ENCODE measurements at places on chromosomes 2 and 18.

GRCh38 chr2:21757805-21758430, 634.1 kb downstream of the TDRD15 start:
- DNase-seq, result no peak

- DNase-seq, result no peak
Measured at GRCh38 chr2:134609924-134610513, 108.8 kb downstream of the TMEM163 start.

DNA sequence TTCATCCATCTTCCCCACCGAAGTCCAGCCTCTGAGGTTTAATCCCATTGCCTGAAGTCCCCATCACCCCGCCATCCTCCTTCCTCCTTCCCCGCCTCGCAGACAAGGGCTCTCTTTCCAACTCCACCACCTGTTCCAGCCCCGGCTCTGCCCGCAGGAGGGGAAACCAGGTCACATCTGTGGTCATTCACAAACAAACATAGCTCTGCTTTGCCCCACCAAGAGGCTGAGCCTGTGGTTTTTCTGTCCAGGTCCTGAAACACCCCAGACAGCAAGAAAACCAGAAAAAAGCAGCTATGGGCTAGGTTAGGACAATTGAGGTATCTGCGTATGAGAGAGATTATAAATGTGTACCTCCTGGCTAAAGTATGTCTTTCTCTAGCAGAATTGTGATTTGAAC, 144.7 kb downstream of the GLI2 start:
- DNase-seq, result no peak

DNA sequence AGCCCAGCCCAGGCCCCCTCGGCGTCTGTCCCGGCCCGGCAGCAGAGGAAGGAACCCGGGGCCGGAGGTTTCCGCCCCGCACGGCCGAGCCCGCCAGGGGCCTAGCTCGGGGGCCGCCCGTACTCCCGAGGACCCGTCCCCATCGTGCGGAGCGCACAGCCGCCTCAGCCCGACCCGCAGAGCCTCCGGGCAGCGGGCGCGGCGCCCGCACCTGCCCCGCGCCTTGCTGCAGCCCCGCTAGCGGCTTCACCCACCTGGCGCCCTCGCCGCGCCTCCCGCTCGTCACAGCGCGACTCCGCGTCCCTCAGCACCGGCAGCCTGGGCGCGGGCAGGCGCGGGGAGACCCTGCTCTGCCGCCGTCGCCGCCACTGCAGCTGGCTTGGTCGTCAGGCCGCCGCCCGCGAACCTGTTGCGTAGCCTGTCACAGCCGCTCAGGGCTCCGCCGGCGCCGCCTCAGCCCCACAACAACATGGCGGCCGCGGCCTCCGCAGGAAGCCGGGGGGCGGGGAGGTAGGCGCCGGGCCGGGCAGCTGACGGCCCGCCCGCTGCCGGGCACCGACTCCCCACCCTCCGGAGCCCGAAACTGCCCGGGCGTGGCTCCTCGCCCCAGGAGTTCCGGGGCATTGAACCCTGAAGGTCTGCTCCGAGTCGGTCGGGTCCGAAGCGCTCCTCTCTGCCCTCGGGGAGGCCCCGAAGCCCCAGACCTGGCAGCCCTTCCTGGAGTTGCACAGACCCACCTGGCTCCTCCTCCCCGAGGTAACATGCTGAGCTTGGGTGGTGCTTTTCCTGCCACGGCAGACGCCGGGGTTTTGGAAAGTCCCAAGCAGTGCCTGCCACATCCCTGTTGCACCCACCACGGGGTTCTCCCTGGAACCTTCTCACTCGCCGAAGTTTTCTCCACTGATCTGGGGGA, at the start of gene ITSN2:
Gene ITSN2, minus strand, starts transcription at position 487 of the 913 bp plus-strand sequence. CDS start 32,454 bp downstream, outside the sequence.
- DNase-seq, result peak; percentile 72

- no peak for DNase-seq
Measured at GRCh38 chr2:169012812-169013627, 18.1 kb downstream of the ABCB11 start.

DNA sequence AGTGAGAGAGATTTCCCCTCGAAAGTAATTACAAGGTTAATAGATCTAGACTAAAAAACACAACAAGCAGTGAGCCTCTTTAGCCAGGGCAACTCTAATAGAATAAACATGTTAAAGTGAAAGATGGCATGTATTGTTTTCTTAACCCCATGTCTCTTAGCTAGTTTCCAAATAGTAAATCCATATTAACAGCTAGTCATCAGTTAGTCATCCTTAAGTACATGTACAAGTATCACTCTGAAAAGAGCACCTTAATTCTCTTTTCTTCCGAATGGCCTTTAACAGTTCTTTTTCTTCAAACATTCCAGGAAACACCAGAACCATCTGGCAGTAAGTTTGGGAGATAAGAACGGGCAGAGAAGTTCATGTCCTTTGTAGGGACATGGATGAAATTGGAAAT, 1480.0 kb downstream of the LRP1B start:
- no peak for DNase-seq

GRCh38 chr2:54720563-54720962, 2.9 kb upstream of the EML6 start:
- DNase-seq, result no peak

DNA sequence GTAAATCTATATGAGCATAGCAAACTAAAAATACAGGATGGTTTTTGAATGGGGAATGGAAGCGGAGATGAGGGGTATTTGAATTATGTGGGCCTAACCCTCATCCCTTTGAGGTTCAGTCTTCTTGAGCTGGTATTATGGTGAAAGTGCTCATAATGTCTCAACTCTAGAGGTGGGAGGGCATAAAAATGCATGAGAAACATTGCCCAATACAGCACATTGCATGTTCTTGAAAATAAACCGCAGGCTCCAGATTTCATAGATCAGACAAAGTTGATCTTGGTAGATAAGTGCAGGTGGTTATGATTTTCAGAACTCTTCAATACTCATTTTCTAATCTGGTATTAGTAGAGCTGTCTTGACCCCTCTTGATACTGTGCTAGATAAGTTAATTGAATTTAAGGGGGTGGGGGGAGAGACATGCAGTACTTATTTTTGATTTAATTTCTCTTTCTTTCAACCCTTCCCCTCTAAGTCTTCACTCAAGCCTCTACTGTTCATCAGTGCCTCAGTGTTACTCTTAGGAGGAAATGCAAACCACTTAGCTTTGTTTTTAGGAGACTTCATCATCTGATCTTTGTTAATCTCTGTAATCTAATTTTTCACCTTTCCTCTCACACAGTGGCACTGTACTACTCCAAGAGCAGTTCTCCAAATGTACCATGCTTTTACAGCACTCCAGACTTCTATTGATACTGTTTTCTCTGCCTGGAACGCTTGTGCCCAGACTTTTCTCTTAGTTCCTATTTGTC, 22.2 kb downstream of the XRCC5 start:
- DNase-seq, result no peak

DNA sequence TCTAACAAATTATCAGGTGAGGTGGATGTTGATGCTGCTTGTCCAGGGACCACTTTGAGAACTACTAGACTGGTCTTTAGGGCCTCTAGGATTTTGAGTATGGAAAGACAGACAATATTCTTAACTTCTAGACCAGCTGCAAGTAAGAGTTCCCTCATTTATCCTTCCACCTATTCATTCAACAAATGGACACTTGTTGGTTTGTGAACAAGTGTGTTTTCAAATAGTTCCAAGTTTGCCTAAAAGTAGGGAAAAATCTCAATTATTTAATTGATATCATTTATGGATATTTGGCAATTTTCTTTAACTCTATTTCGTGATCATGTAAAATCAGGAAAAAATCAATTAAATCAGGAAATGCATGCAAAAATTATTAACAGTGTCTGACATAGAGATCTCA, 245.4 kb downstream of the NCKAP5 start:
- DNase-seq, result no peak

GRCh38 chr18:2400701-2401196, 170.6 kb downstream of the METTL4 start:
- DNase-seq, result no peak

- DNase-seq, result peak; percentile 3
Measured at GRCh38 chr2:205776139-205776538, 93.8 kb downstream of the NRP2 start.

- DNase-seq, result no peak
Measured at GRCh38 chr18:46406539-46406932, 250.5 kb downstream of the LOXHD1 start.

DNA sequence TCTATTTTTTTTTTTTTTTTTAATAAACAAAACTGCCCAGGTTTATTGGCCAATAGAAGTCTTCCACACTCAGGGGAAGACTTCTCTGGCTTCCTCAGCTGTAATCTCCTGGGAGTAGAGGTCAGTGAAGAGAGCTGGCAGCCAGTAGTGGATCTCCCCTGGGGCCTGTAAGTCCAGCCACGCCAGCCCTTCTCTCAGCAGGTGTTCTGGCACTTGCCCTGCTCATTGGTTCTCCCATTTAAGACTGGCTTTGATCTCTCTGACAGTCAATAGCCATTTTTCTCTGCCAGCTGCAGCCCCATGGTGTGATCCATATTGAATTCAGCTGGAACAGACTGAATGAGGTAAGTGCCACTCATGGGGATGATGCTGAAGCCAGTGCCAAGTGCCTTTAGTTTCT, 170.6 kb upstream of the SPHKAP start:
- no peak for DNase-seq

DNA sequence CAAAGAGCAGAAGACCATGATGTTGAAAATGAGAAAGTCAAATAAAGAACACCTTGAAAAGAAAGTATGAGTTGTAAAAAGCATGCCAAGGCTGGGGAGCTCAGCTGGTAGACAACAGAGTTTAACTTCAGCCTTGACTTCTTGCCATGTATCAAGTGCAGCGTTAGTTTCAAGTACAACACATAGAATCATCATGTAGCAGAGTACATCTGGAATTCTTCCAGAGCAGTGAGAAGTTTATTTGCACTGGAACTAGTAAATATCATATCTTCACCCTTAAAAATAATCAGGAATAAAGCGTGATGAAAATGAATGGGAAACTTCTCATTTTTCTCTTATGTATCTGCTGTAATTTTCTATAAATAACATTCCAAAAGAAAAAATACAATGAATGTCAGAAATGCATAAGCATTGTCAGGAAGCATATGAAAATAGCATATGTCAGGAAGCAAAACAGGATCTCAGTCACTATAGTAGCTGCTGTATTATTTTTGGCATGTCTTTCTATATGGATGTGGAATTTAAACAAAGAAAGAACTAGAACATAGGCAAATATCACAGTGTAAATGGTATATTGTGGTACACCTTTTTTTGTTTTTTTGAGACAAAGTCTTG, 10.1 kb upstream of the SULT1C4 start:
- DNase-seq, result no peak

DNA sequence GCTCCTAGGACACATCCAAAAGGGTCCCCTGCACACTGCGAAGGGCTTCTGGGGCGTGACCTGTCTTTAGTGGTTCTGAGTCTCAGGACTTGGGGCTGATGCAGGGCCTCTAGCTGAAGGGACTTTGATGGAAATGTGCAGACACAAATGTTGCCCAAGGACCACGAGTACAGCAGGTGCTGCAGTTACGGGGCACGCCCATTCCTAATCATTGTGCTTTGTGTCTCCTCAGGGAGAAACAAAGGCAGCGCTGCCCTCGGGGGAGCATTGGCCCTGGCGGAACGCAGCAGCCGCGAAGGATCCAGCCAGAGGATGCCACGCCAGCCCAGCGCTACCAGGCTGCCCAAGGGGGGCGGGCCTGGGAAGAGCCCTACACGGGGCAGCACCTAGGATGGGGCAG, 8.0 kb downstream of the TUBA3E start:
- no peak for DNase-seq

DNA sequence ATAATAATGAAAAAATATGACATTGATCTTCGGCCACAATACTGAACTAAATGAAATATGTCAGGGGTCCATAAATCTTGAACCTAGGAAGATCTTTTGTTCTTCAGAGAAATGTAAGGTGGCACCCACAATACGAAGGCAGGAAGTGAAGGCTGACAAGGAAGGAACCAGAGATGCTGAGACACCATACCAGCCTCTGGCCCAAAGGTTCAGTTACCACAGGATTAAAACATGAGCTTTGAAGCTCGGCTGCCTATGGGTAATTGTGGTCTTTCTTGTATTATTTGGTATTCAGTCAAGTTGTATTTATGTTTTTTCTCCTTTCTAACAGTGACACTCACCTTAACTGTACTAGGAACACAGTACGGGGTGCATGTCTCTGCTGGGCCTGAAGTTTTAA, 448.8 kb upstream of the SETBP1 start:
- no peak for DNase-seq

DNA sequence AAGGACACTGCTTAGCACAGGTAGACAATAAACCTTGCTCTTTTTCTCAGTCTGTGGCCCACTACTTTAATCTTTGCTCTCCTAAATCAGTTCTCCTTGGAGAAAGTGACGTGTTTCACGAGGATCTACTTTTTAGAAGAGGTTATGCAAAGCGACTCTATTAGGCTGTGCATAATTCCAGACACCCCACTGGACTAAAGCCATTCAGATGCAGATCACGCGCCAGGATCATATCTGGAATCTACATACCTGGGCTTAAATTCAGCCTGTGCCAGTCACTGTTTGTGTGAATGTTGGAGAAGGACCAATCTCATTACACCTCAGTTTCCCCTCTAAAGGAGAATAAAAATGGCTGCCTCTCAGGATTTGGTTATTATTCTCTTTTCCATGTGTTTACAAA, 413.0 kb upstream of the MYT1L start:
- DNase-seq, result no peak

DNA sequence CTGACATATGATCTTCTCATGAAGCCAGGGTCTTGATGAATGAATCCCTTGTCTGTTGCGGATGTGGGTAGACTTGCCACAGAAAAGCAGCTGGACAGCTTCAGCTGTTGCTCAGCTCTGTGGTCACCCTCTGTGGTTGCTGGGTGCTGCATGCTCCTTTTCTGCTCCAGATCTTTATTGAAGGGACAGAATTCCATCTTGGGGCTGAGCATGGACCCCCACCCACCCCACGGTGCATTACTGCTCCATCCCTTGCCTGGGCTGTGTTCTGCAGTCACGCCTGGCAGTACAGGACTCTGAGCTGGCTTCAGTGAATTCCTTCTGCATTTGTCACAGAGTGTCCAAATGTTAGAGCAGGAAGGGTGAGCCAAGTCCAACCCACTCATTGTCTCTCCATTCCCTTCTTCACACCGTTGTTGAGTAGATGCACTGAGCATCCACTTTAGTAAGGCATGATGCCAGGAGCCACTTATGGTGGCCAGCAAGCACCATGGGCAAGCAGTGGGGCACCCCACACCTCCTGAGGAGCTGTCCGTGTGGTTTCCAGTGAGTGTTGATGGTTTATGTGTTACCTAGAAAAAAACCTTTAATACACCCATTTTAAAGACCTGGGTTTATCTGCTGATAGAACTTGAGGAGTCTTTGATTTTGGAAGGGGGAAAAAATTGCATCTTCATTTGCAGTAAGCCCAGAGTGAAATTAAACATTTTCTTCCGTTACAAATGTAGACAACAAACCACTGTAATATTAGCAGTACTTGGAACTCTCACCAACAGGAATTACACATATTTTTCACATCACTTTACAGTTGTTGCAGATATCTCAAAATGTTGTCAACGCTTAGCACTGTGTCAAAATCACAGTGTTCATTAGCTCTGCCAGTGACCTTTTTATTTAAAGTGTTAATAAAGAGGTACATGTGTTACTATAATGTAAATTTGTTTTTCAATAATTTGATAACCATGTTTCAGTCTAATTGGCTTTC, 14.7 kb upstream of the ITGB6 start:
- DNase-seq, result no peak

- DNase-seq, result no peak
Measured at GRCh38 chr2:108034843-108035242, 48.5 kb downstream of the SLC5A7 start.

- peak; percentile 62 for DNase-seq
Measured at GRCh38 chr2:106104332-106105062, 89.6 kb downstream of the UXS1 start.

GRCh38 chr18:27500531-27500930, 315.4 kb upstream of the CHST9 start:
- DNase-seq, result no peak

All from activated T-cell treated with anti-CD3 and anti-CD28 coated beads for 24 hours (primary cell).